ENCODE measurements at places on chromosomes 13 and 19.

DNA sequence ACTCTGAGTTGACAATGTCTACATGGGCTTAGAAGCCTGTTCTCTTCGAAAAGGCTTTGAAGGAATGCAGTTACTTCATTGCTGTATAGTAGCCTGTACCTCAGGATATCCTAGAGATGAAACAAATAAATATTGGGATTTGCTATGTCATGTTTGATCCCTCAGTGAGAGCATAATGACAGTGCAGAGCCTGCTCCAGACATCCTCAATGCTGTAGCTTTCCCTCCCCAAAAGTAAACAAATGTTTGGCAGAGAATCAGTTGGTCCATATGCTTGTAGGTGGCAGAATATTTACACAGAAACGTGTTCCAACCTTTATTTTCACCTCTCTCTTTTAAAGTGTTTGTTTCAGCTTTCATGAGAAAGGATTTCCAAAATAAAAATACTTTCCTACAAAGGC is 515.3 kb upstream of the SGCG start:
- no peak for DNase-seq

DNA sequence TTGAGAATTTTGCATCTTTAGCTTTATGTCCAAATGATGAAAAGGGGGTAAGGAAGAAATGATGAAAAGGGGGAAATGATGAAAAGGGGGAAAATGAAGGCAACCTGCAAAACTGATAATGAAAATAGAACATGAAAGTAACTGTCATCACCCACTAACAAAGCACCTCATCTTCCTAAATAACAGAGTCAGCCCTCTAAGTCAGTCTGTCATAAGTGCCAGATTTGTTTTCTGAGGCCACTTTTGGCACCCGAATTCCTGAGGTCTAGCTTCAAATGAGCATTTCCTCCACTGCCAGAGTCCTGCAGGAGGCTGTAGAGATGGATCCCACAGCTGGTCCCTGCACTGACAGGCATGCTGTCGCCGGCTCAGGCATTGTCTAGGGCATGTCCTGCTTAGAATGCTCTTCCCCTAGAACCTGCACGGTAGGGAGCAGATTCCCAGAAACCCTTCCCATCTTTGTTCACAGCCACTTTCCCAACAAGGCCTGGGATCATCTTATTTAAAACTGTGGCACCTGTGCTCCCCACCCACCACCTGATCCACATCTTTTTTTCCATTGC is 25.3 kb downstream of the RAP2A start:
- no peak for DNase-seq

GRCh38 chr19:19865750-19866610 is at the start of gene ZNF253:
ZNF253 (plus strand) TSS chr19:19865882; CDS start chr19:19865997, 115 bp downstream.
- DNase-seq: peak; percentile 92

- no peak for DNase-seq
Observed at GRCh38 chr13:21871382-21871781, 200.5 kb downstream of the FGF9 start.

DNA sequence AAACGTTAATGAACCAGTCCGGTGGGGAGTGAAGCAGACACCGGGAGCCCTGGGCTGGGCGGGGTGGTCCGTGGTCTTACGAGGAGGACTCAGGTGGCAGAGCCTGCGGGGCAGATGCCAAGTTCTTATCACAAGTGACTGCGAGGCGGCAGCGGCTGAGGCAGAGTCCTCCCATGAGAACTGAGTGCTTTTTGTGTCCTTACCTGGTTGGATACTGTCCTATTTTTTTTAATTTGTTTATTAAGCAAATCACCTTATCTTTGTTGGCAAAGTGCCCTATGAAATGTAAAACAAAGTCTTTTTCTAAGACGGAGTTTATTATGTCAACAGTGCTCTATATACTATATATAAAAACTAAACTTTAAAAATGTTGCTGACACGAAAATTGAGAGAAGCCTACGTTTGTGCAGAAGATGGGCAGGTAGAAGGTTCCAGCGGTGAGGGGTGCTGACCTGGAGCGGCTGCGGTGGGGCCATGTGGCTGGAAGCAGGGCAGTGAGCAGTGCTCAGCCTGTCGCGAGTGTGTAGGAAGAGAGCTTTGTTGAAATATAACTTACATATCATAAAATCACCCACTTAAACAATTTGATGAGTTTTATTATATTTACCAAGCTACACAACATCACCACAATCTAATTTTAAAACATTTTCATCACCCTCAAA is 82.2 kb downstream of the ATP11A start:
- DNase-seq: no peak

GRCh38 chr13:66693656-66694055 is 536.5 kb downstream of the PCDH9 start:
- no peak for DNase-seq

- no peak for DNase-seq
Observed at GRCh38 chr13:29165840-29166239, 345.7 kb downstream of the MTUS2 start.

- no peak for DNase-seq
Observed at GRCh38 chr19:6023936-6024335, 46.0 kb upstream of the RANBP3 start.

DNA sequence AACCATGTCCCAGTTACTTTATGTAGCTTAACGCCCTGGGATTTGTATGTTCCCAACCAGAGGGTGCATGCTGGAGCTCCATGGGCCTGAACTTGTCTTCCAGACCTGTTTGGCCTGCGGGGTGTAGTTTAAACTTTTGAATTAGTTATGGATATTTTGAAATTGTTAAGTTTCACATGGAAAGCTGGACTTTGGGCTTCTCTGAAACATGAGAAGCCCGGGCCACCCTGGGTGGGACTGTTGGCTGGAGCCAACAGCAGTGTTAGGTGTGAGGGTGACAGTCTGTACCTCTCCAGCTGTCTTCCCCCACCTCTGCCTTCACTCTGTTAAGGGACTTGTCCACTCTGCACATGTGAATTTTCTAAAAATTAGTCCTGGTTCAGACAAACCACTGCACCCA is 1.6 kb downstream of the UBE2L5 start:
- DNase-seq: no peak

Data from omental fat pad (tissue), 4 donors.